NCI-H2029 (cell line): ENCODE measurements at places on chromosomes 3 and 15.

- DNase-seq = no peak
Observed at GRCh38 chr3:57292159-57292896, at the start of gene ASB14. Gene ASB14, minus strand, starts transcription at chr3:57292685. Its CDS starts 652 bp downstream, at chr3:57292033.

GRCh38 chr15:26889298-26889898 lies 22.5 kb downstream of the GABRA5 start:
- peak; percentile 26 for DNase-seq

DNA sequence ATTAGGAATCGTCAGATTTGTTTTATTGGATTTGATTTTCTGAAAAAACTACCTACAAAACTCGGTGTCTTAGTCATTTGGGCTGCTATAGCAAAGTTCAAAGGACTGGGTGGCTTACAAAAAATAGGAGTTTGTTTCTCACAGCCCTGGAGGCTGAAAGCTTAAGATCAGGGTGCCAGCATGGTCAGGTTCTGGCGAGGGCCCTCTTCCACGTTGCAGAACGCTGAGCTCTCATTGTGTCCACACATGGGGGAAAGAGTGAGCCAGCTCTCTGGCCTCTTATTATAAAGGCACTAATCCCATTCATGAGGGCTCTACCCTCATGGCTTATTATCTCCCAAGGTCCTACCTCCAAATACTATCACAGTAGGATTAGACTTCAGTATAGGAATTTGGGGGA lies 40.6 kb upstream of the MRPS22 start:
- DNase-seq = no peak

- no peak for DNase-seq
Observed at GRCh38 chr3:23019596-23020300, 183.4 kb upstream of the UBE2E2 start.

DNA sequence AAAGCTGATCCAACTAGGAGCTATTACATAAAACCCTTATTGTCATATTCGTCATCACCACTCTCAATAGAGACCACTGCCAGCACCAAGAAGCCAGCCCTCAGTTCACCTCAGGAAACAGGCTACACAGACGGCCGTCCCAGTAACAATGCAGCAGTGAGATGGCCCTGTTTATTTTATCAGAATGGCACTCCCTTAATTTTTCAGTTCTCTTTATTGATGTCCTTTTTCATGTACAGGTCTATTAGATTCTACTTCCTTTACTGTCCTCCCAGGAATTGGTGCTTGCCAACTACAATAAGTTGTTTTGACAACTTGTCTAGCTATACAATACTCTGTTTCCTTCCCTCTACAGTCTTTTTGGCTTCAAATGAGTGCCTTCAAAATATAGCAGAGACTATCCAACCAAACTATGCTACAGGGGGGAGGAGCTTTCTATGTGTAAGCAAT lies 272.5 kb downstream of the ZBTB20 start:
- DNase-seq = no peak

- DNase-seq = no peak
Observed at GRCh38 chr15:68411735-68412134, 20.2 kb downstream of the ITGA11 start.

- DNase-seq = no peak
Observed at GRCh38 chr3:152376351-152377183, 107.8 kb downstream of the MBNL1 start.

DNA sequence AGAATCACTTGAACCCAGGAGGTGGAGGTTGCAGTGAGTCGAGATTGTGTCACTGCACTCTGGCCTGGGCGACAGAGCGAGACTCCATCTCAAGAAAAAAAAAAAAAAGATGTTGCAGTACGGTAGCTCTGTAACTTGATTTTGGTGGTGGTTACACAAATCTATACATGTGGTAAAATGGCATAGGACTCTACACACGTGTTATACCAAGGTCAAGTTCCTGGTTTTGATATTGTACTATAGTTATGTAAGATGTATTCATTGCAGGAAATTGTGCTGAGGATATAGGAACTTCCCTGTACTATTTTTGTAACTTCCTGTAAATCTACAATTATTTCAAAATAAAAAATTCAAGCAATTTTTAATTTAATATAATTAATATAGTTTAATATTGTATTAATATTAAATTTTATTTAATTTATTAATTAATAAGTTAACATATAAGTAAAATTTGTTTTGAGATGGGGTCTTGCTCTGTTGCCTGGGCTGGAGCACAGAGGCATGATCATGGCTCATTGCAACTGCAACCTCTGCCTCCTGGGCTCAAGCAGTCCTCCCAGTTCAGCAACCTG lies 9.9 kb downstream of the MYD88 start:
- DNase-seq = no peak

- DNase-seq = no peak
Observed at GRCh38 chr3:175456466-175456865, 597.3 kb downstream of the NAALADL2 start.

GRCh38 chr3:102329066-102329465 lies 105.7 kb upstream of the ZPLD1 start:
- no peak for DNase-seq

- DNase-seq = no peak
Observed at GRCh38 chr3:36381311-36381956, 1.1 kb downstream of the STAC start.

DNA sequence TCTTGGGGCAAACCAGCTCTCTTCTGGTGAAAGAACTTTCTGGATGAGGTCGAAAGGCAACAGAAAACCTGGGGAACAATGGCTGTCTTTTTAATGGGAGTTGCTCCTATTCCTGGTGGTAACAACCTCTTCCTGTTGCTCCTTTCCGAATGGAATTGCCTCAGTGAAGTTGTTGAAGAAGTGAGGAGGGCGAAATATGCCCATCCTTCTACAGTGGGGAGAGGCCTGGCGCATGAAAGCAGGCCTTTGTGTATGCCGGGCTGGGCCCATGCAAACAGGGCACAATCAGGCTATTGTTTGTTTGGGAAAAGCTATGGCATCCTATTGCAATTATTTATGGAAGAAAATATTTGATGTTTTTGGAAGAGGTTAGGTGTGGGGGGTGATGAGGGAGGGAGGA lies 166.9 kb downstream of the IGF1R start:
- no peak for DNase-seq

DNA sequence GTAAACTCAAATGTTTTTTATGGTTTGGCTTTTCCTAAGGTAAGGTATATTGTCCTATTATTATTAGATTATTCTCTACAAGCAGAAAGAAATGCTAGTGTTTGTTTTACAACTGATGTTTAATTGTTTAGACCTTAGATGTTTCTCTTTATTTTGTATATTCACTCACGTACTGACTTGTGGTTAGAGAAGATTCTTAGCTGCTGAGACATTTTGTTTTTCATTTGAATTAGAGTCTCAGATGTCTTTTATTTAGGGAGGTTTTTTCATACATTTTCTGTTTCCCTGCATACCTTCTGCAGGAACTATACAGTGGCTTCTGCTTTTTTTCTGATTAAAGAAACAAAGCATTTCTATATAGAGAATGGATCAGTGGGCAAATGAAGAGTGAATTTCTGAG lies 110.9 kb downstream of the MYRIP start:
- no peak for DNase-seq

DNA sequence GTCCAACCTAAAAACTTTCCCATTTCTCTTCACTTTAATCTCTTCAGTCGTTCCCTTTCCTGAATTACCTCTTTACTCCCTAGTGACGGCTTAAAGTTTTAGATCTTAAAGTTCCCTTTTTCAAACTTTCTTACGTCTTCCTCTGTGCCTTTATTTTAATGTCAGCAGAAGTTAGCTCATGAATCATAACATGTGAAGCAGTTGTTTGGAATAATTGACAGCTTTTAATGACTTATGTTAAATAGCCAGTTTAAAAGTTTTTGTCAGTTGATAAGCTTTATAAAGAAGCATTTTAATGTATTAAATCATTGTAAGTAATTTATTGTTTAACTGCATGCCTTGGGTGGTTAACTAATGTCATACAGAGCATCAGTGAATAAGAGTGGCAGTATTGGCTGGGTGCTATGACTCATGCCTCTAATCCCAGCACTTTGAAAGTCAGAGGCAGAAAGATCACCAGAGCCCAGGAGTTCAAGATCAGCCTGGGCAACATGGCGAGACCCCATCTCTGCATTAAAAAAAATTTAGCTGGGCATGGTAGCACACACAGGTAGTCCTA lies 33.9 kb downstream of the PIK3CA start:
- no peak for DNase-seq
